DMS153 (cell line): ENCODE measurements at places on chromosomes 16 and 17.

DNA sequence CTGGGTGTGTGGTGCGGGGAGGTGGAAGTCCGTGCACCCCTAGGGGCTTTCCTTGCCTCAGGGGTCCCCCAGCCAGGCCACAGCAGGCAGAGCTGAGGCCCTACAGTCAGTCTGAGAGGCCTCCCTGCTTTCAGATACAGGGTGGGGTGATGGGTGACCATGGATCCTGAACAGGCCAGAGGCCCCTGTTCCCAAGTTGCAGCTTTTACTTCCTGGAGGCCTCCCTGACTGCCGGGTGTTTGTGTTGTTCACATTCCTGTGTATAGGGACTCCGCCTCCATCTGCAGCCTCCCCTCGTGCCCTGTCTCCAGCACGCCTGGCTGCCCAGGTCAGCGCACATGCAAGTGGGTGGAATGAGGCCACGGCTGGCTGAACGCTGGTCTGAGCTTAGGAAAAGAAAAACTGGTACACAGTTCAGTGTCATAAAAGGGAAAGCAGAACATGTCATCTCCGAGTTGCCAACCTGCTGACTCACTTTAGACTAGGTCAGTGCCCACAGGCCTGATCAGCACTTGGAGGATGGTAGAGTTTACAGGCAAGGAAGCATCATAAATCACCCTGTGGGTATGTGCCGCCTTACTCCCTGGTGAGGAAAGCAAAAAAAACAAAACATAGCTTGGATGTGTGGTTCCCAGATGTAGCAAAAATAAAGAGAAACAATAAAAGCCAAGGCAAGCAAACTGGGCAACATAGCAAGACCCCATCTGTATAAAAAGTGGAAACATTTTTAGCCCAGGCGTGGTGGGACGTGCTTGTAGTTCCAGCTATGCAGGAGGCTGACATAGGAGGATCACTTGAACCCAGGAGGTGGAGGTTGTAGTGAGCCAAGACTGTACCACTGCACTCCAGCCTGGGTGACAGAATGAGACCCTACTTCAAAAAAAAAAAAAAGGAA lies 6.2 kb upstream of the SLC7A6 start:
- no peak for DNase-seq

DNA sequence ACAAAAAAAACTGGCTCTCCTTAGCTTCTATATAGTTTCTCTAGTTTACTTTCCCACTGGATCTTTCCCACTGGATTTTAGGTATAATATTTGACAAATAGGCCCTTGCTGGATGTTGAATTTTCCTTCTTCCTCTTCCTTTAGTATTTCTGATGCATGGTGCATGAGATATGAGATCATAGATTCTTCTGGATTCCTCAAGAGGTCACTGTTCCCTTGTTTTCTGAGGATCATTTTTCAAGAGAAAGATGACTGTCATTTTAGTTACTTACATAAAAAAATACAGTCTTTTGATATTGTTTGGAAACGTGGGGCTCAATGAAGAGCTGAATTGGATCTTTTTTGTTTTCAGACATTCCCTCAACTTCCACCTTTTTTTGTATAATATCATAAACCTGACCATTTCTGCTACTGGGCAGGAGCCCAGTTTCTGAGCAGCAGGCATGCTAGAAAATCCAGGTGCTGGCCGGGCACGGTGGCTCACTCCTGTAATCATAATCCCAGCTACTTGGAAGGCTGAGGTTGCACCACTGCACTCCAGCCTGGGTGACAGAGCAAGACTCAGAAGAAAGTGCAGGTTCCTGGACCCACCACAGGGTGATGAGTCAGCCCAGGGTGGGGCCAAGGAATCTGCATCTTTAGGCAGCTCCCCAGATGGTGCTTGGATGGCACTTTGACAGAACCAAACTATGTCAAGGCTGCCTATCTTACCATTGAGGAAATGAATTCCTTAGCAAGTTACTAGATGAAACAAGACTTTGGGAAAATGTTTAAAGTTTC lies 70.3 kb downstream of the SDR42E1 start:
- DNase-seq = peak; percentile 15

- DNase-seq = no peak
These were observed 627.8 kb downstream of the KCNJ2 start for GRCh38 chr17:70797166-70797565.

GRCh38 chr16:11410376-11411058 lies 65.3 kb downstream of the RMI2 start:
- DNase-seq = no peak

GRCh38 chr17:60630352-60630751 lies 30.4 kb downstream of the PPM1D start:
- no peak for DNase-seq

GRCh38 chr17:64786337-64786736 lies 124.2 kb upstream of the SMURF2 start:
- DNase-seq = no peak
